Activated T-cell treated with anti-CD3 and anti-CD28 coated beads, Interleukin-2, amount 50 U/mL, for 24 hours (primary cell): ENCODE measurements at places on chromosomes 1 and 21.

- DNase-seq, result no peak
These were observed 51.5 kb downstream of the NAV1 start for GRCh38 chr1:201590474-201590873.

GRCh38 chr21:40686526-40686925 is 160.4 kb downstream of the DSCAM start:
- no peak for DNase-seq

DNA sequence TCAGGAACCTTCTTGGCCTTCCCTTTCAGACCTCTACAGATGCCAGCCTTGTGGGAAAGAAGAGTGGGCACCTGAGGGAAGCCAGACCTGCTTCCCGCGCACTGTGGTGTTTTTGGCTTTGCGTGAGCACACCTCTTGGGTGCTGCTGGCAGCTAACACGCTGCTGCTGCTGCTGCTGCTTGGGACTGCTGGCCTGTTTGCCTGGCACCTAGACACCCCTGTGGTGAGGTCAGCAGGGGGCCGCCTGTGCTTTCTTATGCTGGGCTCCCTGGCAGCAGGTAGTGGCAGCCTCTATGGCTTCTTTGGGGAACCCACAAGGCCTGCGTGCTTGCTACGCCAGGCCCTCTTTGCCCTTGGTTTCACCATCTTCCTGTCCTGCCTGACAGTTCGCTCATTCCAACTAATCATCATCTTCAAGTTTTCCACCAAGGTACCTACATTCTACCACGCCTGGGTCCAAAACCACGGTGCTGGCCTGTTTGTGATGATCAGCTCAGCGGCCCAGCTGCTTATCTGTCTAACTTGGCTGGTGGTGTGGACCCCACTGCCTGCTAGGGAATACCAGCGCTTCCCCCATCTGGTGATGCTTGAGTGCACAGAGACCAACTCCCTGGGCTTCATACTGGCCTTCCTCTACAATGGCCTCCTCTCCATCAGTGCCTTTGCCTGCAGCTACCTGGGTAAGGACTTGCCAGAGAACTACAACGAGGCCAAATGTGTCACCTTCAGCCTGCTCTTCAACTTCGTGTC is 995 bp upstream of the ZBTB48 start:
- DNase-seq, result no peak

- no peak for DNase-seq
These were observed 330.2 kb downstream of the S1PR1 start for GRCh38 chr1:101566883-101567538.

DNA sequence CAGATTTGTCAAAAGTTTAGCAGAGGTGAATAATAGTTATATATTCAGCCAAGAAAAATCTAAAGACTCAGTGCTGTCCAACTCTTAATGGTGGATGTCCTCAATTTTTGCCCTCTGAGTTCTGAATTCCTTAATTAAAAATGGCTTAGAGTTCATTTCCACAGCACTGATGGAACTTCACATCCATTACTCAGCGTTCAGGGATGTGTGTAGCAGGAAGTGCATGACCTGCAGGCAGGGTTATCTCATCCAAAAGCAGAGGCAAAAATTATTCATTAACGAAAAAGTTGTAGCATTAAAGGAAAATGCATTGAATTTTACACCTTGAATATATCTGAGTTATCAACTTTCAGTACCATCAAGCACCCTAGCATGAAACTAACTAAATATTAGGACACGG is 96.7 kb downstream of the ZP4 start:
- no peak for DNase-seq

DNA sequence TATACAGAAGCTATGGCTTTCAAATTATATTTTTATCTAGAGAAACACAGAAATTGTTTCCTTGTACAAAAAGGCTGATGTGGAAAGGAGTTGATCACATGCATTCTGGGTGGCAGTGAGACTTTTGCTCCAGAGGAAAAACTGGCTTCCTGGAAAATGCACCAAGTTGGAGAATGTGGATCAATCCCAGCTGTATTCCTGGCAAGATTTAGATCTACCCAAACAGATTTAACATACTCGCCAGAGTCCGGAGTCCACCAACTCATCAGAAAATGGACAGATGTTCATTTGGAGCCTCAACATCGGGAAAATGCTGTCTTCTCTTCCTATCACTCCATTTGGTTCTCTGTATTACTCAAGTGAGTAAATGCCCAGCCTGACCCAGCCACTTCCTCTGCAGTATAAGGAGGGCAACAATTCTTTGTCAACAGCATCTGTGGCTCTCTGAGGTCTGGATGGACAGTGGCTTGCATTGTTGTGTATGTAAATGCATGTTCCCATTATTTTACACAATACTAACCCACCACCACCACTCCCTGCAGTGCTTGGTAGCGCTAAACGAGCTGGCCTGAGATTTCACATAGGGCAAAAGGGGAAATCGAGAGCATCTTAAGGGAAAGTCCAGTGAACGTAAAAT is 226.2 kb upstream of the IRF2BP2 start:
- no peak for DNase-seq

DNA sequence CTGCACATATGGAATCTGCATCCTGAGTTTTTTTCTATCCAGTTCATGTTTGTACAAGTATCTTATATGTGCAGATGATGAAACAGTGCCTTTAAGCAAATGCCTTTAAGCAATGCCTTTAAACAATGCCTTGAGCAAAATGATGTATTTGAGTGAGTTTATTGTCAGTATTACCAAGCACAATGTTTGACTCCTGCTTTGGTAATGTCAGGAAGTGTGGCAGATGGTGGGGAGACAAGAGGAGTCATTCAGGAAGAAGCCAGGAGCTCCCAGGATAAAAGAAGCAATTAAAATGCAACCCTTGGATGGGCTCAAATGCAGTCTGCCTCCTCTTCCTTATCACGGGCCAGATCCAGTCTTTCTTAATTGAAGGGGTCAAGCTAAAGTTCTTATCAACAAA is 108.7 kb upstream of the KCNJ15 start:
- no peak for DNase-seq

- DNase-seq, result no peak
These were observed 154.2 kb downstream of the PTGER3 start for GRCh38 chr1:70893381-70893780.

DNA sequence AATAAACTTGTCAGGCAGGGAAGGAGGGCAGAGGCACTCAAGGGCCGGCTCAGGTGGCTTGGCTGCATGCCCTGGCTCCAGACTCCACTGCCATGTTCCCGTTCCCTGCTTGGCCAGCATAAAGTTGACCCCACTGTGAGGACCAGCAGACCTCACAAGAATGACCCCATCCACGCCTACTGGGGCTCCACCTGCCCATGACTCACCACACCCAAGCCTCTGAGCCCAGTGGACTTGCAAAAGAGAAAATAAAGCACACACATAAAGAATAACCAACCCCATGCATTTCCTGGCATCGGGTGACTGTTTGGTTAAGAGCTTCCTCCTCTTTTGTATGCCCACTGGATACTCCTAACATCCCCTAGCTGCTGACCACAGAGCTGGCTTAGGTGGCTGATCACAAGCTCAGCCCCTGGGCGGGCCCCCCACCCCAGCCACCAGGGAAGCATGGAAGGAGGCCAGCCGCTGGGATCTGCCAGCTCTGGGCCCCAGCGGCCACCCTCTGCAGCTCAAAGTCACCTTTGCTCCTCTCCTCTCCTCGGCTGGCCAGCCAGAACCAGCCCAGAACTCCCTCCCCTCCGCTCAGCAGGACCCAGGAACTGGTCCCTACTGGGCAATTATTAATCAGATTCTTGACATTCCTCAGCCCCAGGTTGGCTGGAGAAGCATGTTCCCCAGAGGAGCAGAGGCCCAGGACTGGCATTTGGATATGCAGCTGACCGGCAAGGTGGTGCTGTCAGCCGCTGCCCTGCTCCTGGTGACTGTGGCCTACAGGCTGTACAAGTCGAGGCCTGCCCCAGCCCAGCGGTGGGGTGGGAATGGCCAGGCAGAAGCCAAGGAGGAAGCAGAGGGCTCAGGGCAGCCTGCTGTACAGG is at the start of gene KLHDC7A:
Gene KLHDC7A (plus strand): TSS at position 616 of the 875 bp plus-strand sequence. CDS start 52 bp downstream, at position 668.
- no peak for DNase-seq

DNA sequence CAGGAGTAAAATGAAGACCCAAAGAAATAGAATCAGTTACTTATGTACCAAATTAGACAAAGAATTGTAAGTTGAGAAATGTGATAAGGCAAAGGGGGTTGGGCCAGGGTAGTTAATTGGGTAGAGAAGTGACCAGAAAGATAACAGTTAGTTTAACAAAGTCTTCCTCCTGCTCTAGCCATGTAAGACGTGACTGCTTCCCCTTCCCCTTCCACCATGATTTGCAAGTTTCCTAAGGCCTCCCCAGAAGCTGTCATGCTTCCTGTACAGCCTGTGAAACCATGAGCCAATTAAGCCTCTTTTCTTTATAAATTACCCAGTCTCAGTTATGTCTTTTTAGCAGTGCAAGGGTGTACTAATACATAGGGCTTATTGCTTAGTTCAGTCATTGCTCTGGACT is 142.0 kb upstream of the PDE4B start:
- no peak for DNase-seq

DNA sequence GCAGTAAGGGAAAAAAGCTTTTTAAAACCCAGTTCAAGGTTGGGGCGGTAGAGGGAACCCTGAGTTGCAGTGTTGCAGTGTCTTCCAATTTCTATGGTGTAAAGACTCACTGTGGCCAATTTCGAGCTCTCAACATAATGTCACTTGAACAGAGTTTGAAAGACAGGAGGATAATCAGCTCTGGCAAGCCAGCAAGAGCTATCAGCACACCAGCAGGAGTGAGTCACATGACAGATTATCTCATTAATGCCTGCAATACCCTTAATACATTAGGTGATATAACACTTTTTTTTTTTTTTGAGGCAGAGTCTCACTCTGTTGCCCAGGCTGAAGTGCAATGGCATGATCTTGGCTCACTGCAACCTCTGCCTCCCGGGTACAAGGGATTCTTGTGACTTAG is 22.8 kb downstream of the SLC9C2 start:
- no peak for DNase-seq

DNA sequence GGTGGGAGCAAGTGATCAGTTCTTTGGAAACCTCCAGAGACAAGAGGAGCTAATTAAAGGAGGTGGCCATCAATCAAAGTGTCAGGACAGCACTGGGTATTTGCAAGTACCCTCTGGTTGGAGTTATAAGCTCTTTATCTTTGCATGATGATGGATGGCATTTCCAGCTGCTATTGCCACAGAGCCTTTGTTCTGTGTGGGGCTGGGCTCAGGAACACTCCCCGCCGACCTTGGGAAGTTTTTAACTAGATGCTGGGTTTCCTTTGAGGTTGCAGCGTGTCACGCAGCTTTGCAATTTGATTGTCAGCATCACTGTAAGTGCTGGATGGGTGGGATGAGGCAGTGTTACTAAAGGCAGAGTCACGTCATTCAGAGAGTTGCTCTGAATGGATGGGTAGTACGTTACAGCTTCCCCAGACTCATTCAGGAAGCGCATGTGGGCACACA is 68.9 kb downstream of the CNIH3 start:
- DNase-seq, result no peak

GRCh38 chr1:114549137-114549536 is 32.3 kb downstream of the BCAS2 start:
- no peak for DNase-seq

DNA sequence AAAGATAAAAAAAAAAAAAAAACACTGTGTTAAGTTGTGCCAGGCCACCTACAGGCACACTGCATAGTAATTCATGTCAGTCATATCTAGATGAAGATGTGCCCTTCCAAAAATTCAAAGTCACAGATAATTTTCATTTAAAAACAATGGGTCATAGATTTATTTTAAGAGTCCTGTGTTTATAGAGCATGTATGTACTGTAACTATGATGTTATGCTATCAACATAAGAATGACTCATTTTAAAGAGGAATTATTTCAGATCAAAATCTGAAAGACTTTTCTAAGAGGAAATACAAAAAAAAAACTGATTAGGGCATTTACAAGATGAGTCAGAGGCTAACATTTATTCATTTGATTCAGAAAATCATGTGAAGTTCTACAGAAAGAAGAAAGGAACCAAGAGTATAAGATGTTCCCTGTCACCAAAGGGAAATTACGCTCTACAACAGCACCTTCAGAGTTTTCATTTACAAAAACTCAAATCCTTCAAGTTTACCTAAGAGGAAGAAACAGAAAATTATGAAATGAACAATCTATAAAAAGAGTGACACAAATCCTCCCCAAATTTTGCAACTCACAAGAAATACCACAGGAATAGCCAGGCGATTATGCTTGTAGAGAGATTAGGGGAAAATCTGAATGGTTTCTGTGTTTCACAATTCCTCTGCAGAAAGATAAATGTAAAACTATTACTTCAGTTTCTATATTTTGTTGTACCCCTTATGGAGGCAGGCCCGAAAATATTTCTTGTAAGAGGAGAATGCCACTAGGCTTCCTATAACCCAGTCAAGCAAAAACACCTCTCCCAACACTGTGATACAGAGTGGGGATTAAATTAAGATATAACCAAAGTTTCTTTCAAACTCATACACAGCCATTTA is 13.8 kb downstream of the TP53BP2 start:
- no peak for DNase-seq

- DNase-seq, result no peak
These were observed 454 bp downstream of the CORT start for GRCh38 chr1:10450156-10450814.
